ENCODE measurements at places on chromosomes 12 and 14.

- DNase-seq = no peak
Observed at GRCh38 chr14:61454545-61454944, 133.2 kb downstream of the PRKCH start.

DNA sequence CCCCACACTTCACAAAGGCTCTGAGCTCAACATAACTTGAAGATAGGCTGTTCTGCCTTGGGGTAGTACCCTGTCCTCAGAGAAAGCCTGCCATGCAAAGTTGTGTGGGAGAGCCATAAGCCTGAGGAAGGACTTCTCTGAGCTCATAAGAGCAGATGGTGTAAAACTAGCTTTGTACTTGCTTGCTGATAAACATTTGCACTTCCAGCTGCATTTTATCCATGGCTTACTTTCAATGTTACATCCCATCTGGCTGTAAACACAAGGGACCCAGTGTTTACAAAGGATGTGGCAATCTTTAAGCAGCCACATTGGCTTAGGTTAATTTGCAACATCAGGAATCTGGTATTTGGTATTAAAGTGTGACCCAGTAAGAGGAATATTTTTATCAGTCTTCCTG is 258.1 kb downstream of the IPO8 start:
- no peak for DNase-seq

DNA sequence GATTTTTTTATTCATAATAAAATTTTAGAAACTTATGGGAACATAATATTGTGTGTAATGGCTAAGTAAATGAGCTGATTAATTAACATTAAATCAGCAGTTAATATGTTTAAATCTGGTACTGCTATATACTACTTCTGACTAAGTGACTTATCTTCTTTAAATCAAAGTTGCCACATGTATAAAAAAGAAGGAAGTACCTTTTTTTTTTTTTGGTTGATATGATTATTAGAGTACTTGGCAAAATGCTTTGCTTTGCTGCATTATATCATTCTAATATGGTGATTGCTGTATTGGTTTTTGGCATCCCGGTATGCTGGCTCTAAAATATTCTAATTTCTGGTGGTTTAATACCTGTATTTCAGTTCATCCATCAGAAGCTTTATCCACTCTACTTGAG is 319.1 kb upstream of the RGS6 start:
- no peak for DNase-seq

GRCh38 chr12:48863291-48863690 is 2.4 kb downstream of the RND1 start:
- DNase-seq = no peak

DNA sequence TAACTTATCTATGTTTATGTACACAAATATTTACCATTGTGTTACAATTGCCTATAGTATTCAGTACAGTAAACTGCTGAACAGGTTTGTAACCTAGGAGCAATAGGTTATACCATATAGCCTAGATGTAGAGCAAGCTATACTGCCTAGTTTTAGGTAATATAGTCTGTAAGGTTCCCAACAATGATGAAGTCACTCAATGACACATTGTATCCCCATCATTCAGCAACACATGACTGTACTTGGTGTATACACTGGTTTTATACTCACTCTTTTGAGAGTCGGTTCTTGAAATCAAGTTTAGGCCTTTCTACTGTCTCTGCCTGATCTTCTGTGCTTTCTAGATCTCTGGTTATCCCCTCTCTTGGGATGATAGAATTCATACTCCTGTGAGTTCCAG is 5.5 kb downstream of the RNASE1 start:
- no peak for DNase-seq

DNA sequence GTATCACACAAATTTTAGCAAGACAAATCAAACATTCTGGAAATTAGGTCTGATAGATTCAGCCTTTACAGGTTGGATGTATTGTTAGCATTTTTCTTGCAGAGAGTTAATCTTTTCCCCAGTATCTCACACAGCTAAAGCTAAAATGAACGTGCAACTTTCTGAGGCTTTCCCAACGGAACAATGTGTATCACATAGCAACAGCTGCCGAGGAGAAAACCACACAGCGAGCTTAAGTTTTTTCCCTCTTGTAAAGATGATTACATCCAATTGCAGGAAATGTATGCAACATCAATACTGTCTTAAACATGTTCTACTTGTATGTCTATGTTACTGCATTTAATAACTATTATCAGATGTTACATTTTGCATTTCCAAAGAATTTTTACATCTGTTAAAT is 182.2 kb downstream of the CCDC59 start:
- no peak for DNase-seq

DNA sequence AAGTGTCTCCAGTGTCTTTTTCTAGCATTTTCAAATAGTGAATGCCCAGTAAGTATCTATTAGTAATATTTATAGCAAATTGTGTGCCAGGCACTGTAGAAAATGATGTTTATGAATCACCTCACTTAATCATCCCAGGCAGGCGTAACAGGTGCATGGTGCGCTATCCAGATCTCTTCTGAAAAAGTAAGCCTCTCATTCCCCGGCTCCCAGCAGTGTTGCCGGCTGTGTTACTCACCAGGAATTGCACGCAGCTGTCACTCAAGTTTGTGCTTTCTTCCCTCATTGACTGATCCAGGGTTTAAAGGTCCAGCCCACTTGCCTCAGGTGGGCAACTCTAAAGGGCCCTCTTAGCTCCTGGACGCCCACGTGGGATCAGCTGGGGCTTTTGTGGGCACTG is 173.8 kb upstream of the RASSF8 start:
- no peak for DNase-seq

- no peak for DNase-seq
Observed at GRCh38 chr12:89162589-89163261, 189.6 kb downstream of the DUSP6 start.

- DNase-seq = no peak
Observed at GRCh38 chr14:99066378-99066777, 205.6 kb downstream of the BCL11B start.

DNA sequence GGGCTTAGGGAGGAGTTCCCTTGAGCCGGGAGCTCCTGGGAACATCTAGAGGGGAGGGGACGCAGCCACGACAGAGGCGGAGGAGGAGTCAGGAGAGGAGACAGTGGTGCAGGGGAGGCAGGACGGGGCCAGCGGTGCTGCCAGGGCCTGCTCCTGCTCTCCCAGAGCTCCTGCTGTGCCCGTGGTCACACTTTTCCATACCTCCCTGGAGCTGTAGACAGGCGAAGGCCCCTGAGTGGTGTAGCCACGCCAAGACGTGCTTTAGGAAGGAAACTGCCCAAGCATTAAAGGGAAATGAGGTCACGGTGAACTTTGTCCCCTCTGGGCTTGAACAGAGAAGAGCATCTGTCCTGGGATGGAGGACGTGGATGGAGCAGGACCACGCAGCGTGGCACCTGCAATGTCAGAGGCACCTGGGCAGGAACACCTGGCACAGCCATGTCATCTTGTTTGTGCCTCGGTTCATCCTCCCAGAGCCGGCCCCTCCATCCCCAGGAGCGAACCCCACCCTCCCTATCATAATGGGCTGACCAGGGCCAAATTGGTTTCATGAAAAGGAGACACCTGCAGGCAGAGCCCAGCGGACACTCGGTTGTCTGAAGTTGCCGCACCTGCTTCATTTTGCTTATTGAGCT is 239.5 kb upstream of the SFSWAP start:
- no peak for DNase-seq

- no peak for DNase-seq
Observed at GRCh38 chr14:36827861-36828260, 166.2 kb downstream of the PAX9 start.

DNA sequence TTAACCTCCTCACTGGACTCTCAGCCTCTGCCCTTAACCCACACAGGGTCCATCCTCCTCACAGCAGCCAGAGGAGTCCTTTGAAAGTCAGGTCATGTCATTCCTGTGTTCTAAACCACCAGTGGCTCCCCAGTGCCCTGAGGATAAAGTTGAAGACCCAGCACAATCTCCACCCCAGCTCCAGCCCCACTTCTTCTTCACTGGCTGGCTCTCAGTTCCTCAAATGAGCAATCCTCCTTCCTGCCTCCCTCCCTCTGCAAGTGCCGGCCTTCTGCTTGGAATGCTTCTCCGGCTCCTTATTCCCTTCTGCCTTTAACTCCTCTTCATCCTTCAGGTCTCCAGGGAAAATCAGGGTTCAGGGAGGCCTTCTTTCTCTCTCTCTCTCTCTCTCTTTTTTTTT is 32.0 kb upstream of the SPPL3 start:
- no peak for DNase-seq

- no peak for DNase-seq
Observed at GRCh38 chr12:15154103-15154502, 67.1 kb downstream of the RERG start.

DNA sequence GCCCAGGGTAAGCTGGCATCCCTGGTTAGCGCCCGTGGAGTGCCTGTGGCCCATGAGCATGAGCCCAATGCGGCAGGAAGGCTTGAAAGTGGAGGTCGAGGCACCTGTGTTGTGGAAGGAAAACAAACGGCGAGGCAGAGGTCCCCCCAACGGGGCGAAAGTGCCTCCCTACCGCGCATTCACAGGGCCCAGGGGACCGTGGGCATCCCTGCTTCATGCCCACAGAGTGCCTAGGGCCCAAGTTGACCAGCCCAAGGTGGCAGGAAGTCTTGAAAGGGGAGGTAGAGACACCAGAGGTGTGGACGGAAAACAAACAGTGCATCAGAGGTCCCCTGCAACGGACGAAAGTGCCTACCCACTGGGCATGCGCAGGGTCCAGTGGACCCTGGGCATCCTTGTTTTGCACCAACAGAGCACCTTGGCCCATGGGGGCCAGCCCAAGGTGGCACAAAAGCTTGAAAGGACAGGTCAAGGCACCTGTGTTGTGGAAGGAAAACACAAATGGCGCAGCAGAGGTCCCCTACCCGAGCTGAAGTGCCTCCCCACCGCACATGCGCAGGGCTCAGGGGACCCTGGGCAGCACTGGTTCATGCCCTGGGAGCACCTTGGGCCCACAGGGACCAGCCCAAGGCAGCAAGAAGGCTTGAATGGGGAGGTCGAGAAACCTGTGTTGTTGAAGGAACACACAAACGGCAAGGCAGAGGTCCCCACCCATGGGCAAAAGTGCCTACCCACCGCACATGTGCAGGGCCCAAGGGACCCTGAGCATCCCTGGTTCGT is 377.5 kb downstream of the ALG10 start:
- no peak for DNase-seq

DNA sequence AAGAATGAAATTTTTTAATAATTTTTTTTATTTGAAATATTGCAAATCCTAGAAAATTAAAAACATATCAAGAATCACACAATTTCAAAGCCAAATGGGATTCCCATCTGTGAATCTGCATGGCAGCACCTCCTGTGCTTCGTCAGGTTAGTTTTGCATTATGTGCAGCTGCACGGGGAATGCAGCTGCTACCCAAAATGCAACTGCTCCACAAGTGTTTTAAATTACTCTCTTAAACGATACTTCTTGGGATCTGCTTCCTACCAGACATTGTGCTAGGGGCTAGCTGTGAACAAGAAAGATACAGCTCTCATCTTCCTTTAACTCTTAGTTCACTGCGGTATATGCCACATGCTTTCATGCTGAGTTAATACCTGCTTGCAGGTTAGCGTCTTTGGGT is 154.2 kb downstream of the CRADD start:
- DNase-seq = no peak

- no peak for DNase-seq
Observed at GRCh38 chr12:12812618-12813119, 477 bp upstream of the DDX47 start.

GRCh38 chr14:28751467-28752058 is 15.0 kb upstream of the FOXG1 start:
- no peak for DNase-seq

DNA sequence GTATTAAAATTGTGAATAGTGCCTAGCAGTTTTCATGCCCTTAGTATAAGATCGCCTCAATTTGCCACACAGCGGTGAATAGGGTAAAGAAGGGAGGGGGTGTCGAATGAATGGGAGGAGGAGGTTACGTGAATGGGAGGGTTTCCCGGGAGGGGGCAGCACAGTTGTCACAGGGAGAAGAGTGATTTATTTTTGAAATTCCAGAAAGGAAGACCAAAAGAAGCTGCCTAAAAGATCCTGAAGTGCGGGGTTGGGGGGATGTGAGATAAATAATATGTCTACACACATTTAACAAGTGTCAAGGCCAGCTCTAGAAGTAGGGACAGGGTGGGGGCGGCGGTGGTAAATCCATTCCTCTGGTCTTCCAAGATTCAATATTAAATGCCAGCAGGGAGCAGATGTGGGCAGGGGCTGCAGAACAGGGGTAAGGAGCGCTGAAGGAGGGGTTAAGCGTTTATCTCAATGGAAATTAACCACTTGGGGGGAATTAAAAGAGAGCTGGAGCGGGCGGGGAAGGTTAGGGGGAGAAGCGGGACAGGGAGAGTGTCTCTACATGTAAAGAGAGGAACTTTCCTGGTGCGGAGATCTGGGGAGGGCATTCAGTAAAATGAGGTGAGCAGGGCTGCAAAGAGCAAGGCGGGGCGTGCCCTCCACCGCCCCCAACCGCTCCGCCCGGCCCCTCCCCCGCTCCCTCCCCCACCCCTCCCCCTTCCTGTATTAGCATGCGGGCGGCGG is 867 bp downstream of the C12orf42 start:
- no peak for DNase-seq

DNA sequence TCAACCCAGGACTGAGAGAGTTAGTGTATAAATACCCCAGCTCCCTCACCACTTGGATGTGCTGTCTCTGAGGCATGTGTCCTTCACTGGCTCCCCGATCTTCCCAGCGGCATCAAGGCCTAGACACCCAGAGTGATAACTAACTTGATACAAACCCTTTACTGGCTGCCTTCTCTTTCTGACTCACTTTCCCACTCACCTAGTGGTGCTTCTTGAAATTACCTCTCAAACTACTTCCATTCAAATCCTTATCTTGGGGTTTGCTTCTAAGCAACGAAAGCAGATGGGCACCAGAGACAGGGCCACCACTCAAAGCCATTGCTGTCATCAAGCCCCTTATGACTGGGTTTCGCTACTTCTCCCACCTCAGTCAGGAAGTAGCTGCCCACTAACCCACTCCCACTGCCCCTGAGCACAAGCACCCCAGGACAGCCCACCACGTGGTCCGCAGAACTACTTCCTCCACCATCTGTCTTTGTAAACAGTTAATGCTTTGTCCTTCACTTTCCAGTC is 17.2 kb downstream of the ZFP36L1 start:
- DNase-seq = no peak
